ENCODE measurements at places on chromosomes 1 and 21. TPM values are rescaled to one million over a fixed set of nuclear protein-coding genes. Genes with fewer than 3 reads are reported as not detected.
A peak's percentile ranks its signal among the peaks of the same experiment; 100 is the strongest.

The FAM167B gene
- total RNA-seq: 3.6 TPM

DNA sequence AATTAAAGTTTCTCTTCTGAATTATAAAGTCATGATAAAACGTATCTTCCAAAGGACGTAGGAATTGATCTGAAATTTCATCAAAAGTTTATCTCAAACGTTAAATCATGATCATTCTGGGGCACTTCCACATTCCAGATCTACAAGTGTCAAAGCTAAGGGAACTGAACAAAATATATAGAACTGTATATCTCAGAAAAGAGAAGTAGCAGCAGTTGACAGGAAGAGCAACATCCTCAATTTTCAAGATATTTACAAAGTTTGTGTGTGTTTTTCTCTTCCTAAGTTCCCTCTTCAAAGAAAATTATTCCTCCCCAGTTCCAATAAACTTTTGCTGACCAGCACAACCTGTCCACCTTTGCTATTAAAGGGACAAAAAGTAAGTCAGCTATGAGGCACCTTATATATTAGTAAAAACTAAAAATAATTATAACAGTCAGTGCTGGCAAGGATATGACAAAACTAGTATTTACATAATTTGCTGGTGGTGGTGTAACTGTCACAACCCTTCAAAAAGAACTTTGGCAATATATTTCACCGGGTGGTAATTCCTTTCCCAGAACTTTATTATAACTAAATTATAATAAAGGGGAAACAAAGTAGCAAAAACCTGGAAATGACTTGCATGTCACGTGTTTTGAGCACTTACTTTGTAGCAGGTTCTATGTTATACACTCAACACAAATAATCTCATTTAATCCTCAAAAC, 38.5 kb upstream of the EYA3 start:
- no peak for DNase-seq

DNA sequence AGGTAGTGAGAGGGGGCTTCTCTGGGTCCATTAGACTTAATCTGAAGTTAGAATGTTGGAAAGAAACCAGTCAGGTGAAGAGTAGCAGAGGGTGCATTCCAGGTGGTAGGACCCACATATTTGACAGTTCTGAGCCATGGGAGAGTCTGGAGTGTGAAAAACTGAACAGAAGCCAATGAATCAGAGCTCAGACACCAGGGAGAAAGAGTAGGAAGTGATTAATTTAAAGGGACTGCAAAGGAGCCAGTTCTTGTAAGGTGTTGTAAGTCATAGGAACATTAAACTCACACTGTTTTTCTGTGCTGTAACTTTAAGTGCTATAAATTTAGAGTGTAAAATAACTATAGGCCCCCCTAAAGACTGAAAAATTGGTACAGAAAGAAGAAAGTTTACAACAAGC, 5.9 kb upstream of the DHX9 start:
- no peak for DNase-seq

The GBP2 gene
- 34.8 TPM for total RNA-seq

DNA sequence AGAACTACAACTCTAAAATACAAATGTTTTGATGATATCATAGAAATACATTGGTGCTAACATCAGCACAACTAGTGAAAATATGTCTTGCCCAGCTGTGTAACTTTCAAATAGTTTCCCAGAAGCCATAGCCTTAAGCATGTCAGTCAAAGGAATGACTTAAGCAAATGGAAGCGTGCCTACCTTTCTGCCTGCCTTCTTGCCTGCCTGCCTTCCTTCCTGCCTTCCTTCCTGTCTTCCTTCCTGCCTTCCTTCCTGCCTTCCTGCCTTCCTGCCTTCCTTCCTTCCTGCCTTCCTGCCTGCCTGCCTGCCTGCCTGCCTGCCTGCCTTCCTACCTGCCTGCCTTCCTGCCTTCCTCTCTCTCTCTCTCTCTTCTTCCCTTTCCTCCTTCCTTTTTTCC, 104.0 kb downstream of the PBX1 start:
- DNase-seq: no peak

The CHRM3 gene
- 2.2 TPM for total RNA-seq

DNA sequence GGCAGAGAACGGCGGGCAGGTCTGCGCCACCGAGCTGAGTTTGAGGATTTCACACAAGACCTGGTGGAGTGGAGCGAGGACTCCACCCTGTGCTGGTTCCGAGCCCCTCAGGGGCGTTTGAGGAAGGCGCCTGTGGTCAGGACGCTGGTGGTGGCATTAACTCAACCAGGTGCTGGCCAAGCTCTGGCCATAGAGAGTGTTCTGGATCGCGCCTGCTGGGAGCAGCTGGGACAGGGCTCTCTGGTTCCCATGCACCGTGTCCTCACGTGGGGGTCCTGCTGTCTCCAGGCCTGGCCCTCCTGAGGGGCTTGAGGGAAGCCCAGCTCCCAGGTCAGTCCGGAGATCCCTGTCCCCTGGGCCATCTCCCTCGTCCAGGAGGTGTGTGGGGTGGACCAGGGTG, 24.8 kb upstream of the TTC34 start:
- DNase-seq: no peak

DNA sequence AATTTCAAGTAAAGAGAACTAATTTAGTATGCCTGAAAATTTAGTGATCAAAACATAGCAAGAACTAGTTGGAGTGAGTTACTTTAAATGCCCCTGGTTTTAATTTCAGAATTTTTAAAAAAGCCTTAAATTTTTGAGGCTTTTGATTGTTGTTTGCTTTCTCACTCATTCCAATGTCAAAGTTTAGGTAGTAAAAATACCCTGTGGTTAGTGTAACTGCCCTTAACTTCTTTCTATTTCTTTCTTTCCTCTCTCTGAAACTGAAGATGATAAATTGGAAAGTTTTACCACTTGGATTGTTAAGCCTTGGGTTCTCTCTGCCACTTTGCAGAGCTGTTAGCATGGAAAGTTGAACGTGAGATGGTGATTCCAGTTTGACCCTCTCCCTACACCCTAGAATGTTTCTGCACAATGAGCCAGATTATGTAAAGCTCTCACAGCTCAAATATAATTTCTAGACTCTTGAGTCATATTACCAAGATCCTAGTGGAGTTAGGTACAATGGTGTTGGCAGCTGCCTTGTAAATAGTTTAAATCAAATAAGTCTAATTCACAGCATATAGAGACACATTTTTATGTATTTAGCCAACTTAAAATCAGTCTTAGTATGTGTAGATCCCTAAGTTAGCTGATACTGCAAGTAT, 192.4 kb upstream of the SGIP1 start:
- no peak for DNase-seq

- DNase-seq: peak; percentile 82
Measured at GRCh38 chr1:10045480-10046355, 13.0 kb downstream of the UBE4B start.

- DNase-seq: no peak
Measured at GRCh38 chr1:77504986-77505385, 177.5 kb downstream of the ZZZ3 start.

- DNase-seq: no peak
Measured at GRCh38 chr1:202126426-202126825, 3.7 kb downstream of the GPR37L1 start.

- no peak for DNase-seq
Measured at GRCh38 chr21:42704861-42705260, 51.4 kb downstream of the PDE9A start.

The SH3BP5L gene
- total RNA-seq: 35.3 TPM

The FCRL2 gene
- not detected for total RNA-seq

The CLIC6 gene
- total RNA-seq: 3.4 TPM

GRCh38 chr1:37605806-37606474, 10.2 kb upstream of the GNL2 start:
- peak; percentile 48 for DNase-seq

DNA sequence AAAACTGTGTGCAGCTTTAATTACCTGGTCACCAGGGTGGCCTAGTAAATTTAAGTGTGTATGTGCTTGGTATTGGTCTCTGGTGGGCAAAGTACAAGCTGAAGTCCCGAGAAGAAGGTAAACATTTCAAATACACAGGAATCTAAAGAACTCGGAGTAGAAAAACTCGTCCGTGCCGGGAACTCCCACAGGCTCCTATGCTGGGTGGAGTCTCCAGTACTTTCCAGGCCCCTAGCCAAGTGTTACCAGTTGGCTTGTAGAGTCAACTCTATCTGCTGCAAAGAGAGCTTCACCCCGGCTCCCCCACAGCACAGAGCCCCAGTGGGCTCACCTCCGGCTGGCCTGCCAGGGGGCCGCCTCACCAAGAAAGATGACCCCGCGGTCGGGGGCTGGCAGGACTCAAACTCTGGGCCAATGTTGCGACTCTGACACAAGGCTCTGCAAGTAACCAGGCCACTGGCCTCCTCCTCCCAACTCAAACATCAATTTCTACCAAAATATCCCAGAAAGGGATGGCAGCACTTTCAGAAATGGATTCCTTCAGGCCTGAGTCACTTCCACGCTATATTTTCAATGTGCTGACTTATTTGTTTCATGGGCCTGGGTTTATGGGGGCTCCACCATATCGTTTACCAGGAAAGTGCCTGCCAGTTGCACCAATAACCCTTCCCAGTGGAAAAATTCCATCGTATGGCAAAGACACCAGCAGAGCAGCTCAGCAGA, 73.9 kb downstream of the SLC66A1 start:
- peak; percentile 88 for DNase-seq

The PLPP3 gene
- 107 TPM for total RNA-seq

GRCh38 chr1:154521695-154522094, 19.5 kb upstream of the SHE start:
- no peak for DNase-seq

DNA sequence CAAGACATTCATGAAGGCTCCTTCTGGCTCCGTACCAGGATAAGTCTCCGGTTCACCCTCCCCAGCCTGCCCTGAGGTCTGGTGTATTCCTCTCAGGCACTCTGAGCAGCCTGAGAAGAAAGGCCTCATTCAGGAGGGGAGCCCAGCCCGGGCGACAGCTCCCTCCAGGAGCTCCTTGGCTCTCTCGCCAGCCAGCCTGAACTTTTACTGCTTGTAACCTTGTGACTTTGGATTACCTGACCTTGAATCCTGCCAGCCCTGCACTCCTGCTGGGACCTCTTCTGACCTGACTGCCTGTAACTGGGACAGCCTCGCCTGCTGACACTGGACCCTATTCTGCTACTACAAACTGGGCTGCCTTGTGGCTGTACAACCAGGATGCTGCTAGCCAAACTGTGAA, 65.8 kb downstream of the CD34 start:
- no peak for DNase-seq

The APOBEC4 gene
- not detected for total RNA-seq

GRCh38 chr1:228164561-228165371, 838 bp upstream of the IBA57 start:
- no peak for DNase-seq

DNA sequence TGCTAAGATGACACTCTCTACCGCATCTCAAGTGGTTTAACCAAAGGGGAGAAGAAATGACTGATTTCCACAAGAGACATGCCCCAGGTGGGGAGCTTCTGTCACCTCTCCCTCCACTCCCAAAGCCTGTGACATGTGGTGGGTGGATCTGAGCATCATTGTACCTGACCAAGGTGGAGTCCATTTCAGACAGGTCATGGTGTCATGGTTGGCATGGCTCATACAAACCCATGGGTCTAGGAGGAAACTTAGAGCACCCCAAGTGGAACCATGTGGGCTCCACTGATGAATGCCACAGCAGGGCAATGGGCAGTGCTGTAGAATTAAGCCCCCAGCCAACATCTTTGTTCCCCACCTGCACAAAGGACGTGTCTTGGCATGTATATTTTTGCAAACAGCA, 131.5 kb upstream of the EDN2 start:
- DNase-seq: no peak

DNA sequence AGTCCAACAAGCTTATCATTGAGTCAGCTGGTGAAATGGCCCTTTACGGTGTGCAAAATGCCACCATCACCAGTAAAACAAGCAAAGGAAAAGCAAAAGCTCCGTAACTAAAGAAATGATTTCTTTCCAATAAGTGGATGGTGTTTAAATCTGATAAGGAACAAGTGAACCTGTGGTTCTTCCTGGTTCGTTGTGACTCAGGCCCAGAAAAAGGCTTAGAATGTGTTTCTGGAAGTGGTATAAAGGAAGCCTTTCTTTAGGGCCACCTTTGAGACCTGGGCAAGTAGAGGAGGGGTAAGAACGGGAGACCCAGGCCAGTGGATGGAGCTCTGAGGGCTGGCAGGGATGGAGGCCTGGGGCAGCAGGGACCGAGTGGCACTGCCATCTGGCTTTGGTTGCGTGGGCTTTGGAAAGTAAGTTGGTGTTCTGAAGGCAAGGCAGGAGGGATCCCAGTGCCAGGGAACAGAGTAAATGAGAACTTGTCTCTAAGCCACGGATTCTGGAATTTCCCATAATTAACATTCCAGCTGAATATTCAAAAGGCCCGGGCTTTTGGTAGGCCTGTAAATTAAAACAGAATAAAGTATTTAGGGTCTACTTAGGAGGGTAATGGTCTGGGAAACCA, 87.9 kb upstream of the LMO4 start:
- DNase-seq: no peak

The AGL gene
- total RNA-seq: 17.6 TPM

DNA sequence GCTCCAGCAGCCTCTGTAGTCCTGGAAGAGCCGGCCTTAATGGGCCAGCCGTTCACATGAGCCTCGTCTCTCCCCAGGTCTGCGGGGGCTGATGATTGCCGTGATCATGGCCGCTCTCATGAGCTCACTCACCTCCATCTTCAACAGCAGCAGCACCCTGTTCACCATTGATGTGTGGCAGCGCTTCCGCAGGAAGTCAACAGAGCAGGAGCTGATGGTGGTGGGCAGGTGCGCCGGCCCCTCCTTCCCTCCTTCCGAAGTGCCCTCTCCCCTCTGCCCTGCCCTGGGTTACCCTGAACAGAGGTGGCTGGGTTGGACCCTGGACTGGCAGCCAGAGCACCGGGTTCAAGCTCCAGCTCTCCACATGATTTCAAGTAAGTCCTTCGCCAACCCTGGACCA, 13.1 kb downstream of the SLC5A9 start:
- DNase-seq: no peak
